ENCODE measurements at places on chromosomes 11 and 22.

- DNase-seq, result no peak
These were observed 9.6 kb downstream of the QSER1 start for GRCh38 chr11:32902089-32902665.

DNA sequence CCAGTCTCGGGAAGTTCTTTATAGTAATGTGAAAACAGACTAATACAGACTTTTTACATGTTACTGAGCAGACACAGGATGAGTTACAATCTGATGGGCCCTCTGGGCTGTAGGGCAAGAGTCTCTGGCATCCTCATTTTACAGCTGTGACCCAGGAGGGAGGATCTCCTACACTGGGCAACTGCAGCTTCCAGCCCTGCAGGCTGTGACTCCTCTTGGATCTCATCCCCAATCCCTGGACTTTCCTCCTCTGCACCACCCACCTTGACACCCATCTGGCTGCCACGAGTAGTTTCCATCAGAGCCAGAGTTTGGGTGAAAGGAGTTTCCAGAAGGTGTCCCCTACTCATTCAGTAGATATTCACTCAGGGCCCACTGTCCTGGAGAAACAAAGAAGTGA lies 48.9 kb upstream of the MYEOV start:
- DNase-seq, result no peak

DNA sequence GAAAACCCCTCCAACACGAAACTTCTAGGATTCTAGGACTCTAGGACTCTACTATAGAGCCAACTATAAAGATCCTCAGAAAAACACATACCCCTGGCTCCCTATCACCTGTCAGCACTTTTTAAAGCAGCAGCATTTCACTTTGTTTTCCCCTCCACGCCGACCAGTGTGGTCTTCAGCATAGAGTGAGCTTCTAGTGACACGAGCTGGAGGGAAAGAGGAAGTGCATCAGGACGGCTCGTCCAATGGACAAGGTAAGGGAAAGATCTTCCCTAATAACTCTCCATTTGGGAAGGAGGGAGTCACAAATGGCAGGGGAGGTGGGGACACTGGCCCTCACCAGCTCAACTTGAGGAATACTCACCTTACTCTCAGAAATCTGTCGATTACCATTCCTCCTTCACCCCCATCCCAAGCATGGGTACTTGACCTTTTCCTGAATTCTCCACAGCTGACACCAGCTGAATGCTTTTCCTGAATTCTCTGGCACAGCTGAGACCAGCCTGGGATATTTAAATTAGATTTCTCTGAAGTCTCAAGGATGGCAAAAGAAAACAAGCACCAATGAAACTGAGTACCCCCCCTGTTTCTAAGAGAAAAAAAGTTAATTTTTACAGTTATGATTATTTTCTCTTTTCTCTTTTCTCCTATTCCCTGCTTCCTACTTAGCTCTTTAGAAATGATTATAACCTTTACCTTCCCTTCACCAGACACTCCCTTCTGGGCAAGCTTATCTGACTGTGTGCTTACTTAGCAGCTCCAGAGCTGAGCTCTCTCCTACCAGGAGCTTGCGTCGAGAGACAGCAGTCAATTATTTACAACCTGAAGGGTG lies 33.3 kb upstream of the NNMT start:
- no peak for DNase-seq

DNA sequence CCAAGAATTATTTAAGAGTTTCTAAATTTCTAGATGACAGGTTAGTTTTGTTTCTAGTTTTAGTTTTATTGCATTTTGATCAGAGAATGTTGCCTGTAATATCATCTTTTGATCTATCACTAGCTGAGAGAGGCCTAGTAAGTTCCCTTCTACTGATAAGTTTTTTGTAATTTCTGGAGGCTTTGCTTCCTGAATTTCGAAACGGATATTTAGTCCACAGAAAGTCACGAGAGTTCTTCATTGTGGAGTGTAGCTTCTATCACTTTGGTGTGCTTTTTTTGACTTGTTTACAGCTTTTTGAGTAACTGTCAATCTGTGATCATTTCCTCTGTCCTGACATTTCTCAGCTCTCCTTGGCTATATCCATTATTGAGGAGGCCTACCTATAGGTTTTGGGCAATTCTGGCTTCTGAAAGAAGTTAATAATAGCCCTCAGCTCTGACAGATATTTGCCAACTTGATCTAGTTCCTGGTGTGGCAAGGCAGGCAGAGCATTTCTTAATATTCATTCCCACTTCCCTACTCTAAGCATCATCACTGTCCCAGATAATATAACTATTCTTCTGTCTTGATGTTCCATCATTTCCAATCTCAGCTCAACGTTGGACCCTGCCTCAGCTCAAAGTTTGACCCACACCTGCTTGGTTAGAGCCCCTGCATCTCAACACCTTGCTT lies 171.3 kb downstream of the BLID start:
- no peak for DNase-seq

DNA sequence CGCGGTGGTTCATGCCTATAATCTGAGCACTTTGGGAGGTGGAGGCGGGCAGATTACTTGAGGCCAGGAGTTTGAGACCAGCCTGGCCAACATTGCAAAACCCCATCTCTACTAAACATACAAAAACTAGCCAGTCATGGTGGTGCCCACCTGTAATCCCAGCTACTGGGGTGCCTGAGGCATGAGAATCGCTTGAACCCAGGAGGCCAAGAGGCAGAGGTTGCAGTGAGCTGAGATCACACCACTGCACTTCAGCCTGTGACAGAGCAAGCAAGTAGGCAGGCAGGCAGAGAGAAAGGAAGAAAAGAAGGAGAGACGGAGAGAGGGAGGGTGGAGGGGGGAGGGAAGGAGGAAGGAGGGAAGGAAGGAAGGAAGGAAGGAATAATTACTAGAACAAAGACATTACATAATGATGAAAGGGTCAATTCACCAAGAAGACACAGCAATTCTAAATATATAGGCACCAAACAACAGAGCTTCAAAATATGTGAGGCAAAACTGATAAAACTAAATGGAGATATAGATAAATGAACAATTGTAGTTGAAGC lies 13.8 kb upstream of the CLDN5 start:
- DNase-seq, result no peak

GRCh38 chr11:2328656-2329354 lies 27.0 kb downstream of the TSPAN32 start:
- DNase-seq, result no peak

DNA sequence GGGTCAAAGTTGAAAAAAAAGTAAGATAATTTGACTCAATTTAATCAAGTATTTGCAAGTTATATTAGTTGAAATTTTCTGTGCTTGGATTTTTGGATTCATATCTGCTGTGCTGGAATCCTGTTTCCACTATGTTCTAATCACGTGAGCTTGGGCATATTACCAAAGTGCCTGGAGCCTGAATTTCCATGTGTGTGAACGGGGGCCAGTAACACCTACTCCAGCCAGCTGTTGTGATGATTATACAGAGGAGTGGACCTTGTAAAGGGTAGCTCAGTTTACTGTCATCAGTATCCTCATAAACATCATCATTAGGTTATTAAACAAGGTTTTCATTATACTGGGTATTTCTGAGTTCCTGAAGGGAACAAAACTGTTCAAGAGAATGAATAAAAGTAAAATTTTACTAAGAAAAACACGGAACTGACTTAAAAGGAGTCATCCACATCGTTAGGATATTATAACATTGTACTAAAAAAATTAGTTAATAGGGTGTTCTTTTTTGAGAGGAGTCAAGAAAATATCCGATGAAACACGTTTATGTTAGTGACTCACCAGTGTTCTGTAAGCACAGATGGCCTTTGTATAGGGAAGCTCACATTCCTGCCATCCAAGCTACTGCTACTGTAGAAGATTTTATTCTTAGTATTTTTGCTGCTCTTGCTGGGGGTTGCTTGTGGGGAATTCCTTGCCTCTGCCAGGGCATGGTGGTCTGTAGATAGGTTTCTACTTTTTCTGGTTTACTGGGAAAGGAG lies 144.1 kb downstream of the ARHGAP42 start:
- no peak for DNase-seq

DNA sequence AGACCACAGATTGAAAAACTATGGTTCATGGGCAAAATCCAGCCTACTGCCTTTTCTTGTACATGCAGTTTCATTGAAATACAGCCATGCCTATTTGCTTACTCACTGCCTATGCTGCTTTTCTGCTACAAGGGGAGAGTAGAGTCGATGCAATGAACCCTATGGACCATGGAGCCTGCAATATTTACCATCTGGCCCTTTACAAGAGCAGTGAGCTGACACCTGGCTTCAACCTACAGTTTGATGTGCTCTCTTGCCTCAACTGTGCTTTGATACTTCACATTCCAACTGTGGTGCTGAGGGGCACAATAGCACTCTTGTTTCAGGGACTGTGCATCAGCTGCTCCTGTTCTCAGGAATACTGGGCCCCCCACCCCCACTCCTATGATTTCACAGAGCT lies 239.5 kb upstream of the SORL1-AS1 start:
- no peak for DNase-seq

- no peak for DNase-seq
These were observed 1166.5 kb downstream of the LRRC4C start for GRCh38 chr11:40292721-40293508.
